Stimulated activated CD8-positive, alpha-beta memory T cell treated with anti-CD3 and anti-CD28 coated beads, Interleukin-4, amount 100 ng/mL, for 24 hours (primary cell): ENCODE measurements at places on chromosomes 1 and 21.

DNA sequence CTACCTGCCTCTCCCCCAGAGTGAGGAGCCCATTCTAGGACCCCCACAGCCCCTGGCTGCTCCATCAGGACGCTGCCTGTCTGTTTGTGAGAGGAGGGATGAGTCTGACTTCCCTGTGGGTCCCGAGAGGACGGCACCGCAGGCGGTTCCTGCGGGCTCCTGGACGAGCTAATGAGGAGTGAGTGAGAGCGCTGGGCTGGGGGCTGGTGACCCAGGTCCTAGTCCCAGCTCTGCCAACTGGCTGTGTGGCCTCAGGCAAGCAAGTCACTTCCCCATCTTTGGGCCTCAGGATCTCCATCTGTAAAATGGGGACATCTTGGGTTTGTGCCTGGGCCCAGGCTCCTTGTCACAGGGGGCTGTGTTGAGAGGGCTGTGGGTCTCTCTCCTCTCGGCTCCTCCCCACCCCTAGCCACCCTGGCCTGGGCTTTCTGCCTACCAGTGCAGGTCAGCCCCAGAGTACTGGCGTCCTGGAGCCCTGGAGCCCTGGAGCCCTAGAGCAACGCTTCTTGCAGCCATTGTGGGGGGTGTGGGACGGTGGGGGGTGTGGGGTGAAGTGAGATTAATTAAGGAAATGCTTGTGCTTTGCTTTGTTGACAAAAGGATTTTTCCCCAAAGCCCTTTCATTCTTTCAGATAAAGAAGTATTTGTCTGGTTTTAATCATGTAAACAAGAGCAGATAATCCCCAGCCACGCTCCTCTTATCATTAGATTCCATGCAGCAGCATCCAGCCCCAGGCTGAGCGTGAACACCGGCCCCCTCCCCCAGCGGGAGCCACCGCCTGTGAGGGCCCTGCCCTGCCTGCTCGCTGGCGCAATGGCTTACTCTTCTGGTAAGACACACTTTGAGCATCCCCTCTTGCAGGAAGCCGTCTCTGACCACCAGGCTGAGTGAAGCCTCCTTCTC lies 26.8 kb downstream of the SLC1A7 start:
- no peak for DNase-seq

GRCh38 chr1:182698971-182699370 lies 14.6 kb upstream of the RGS8 start:
- DNase-seq: no peak

DNA sequence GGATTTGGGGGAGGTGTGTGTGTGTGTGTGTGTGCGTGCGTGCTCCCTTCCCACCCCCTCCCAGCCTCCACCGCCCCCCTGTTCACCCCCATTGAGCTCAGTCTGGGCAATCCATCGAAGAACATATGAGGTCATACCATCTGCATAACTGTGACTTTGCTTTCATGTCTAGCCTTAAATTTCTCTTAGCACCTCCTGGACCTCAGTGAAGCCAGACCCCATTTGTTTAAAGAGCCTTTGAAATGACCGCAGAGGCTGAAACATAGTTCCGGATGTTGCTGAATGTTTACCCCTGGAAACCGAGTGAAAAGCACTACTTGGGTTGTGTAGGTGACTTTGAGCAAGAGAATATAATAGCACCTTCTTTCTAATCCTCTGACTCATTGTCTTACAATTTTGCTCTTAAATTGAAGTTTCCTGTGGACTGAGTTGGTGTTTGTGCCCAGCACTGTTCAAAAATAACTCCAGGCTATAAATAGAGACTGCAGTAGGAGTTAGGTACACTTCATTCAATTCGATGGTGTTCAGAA lies 75.4 kb downstream of the UBE4B start:
- DNase-seq: no peak

DNA sequence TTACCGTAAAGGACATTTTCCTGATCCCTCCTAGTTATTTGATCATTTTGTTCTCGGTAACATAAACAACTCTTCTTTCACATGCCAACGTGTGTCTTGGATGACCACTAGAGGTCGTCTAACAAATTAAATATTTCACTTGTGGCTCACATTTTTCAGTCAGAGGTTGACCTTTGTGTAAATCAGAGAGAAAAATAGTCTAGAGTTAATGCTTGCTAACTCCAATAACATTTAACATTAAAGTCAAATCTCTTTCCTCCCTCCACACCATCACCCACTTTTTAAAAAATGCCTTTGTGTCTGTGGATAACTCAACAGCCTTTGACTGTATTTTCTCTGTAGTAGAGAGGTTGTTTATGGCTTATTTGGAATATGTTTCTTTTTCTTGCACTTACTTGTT lies 220.5 kb upstream of the B3GALT2 start:
- no peak for DNase-seq

DNA sequence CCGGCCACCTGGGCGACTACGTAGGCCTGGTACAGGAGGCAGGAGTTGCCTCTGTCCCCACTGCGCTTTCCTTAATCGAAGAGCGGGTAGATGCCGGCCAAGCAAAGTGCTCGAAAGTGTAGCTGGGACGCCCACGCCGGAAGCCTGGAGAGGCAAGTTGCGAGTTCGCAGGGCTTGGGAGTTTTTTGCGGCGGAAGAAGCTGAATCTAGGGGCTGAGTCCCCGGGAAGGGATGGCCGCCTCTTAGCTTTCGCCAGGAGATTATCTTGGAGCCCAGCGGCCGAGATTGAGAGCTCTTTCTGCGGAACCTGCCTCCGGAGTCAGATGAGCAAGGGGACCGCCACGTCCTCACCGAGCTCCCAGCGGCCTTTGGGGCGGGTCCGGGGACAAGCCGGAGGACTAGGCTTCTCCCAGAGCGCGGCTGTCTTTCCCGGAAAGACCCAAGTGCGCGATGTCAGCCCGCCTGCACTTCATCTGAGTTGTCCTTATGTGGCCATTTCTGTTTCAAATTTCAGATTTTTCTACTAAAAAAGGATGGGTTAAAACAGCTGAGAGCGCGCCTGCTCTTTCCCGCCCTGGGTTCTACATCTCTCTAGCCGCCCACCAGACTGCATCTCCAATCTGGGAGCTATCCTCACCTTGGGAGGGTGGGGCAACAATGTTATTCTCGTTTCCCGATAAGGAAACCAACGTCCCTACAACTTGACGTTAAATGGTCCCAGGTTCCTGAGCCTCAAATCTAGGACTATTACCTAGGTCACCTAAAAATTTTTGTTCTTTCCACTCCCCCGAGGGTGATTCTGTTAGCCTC lies 12.4 kb upstream of the TBX15 start:
- no peak for DNase-seq

DNA sequence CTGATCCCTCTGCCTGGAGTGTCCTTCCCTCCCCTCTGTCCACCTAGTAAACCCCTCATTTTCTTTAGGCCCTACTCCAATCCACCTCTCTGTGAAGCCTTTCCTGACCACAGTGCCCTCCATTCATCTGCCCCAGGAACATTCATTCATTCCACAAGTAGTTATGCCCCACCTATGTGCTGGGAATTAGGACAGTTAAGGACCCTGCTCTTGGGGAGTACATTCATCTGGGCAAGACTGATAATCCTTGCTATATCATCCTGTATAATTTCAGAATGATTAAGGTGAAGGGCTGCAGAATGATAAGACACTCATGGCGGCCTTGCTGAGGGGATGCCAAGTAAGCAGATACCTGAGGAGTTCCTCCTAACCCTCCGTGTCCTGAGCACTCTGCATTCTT lies 10.3 kb upstream of the FAM20B start:
- no peak for DNase-seq

- DNase-seq: no peak
Measured at GRCh38 chr1:3024588-3024987, 3.3 kb downstream of the ACTRT2 start.

- DNase-seq: peak; percentile 50
Measured at GRCh38 chr1:152048416-152049009, 11.7 kb upstream of the S100A11 start.

DNA sequence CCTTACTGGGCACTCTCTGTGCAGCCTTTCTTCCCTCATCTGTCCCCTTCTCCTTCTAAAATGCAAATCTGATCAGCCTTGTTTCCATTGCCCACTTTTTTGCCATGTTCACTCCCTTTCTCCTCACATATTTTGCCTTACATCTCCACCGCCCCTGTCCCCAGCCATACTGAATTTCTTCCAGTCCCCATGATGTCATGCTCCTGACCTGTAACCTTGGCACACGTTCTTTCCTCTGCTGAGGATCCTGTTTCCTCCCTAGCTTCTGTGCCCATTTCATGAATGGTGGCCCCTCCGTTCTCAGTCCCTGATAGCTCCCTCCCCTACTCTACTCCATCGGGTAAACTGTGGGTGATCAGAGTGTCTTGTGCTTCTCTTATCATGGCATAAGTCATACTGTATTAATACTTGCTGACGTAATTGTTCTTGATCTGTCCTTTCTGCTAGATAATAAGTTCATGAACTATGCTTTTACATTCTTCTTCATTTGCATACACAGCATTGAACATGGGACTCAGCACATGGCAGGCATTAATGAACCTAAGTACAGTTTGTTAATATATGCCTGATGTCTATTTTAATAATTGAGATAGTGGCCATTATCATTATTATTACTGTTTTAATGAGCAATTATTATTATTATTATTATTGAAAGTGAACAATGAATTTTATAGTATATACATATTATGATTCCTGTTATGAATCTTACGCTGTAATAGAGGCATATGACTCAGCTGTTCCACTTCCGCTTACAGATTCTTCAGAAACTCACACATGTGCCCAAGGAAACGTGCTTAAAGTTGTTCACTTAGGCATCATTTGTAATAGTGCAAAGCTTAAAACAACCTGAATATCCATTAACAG lies 28.5 kb downstream of the MAP3K21 start:
- no peak for DNase-seq

- DNase-seq: no peak
Measured at GRCh38 chr1:5430911-5431697, 561.1 kb downstream of the NPHP4 start.

- no peak for DNase-seq
Measured at GRCh38 chr1:225631021-225631663, 21.8 kb downstream of the ENAH start.

DNA sequence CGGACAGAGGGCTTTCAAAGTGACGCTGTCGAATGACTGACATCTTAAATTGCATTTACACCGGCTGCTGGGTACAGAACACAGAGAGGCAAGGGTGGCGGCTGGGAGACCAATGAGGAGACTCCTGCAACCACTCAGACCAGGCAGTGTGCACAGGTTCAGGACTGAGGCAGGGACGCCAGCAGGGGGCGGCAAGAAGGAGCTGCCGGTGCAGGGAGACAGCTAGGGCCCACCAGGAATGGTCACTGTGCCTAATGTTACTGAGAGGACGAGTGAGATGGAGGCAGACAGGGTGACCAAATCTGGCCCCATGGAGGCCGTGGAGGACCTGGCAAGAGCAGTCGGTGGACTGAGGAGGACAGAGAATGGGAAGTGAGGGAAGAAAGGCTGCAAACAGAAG lies 23.5 kb downstream of the GLIS1 start:
- DNase-seq: no peak

- DNase-seq: no peak
Measured at GRCh38 chr1:70874063-70874462, 173.6 kb downstream of the PTGER3 start.

DNA sequence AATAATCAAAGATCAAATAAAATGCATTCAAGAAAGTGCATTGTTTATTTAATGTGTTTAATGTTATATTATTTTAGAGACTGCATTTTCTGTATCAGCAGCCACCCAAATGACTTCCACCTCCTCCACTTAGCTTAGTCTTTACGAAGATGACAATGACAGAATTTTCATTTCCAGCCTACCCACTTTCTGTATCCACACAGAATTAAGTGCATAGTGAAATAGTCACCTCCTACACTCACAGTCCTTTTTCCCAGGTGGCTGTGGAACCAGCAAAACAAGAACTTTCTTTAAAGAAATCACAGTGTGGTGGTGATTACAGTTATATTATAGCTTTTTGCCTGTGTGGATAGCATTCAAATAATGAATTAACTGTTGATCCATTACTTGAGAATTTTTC lies 66.2 kb upstream of the KCNK1 start:
- no peak for DNase-seq

- DNase-seq: no peak
Measured at GRCh38 chr21:17758683-17759082, 60.5 kb downstream of the C21orf91 start.

DNA sequence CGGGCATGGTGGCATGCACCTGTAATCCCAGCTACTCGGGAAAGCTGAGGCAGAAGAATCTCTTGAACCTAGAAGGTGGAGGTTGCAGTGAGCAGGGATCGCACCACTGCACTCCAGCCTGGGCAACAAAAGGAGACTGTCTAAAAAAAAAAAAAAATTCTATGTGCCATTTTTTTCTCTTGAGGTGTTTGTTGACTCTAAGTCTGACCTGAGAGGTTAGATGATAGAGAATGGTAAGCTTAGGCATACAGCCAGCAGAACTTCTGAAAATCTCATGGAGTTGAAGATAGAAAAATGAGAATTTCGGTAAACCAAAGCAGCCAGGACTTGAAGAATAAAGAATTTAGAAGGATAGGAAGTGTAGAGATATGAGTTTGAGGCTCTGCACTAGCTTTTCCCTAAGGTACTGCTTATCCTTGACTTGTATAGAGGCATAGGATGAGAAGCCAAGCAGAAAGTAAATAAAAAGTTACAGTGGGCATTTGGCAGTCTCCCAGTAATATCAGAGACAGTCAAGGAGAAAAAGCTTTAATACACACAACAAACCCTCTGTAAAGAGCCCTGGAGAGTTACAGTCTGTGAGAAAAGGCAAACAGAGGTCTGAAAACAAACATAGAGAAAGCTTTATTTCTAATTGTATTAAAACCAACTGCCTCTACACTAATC lies 24.3 kb downstream of the F13B start:
- DNase-seq: no peak

- no peak for DNase-seq
Measured at GRCh38 chr21:36478207-36478701, 1.7 kb downstream of the CLDN14 start.

DNA sequence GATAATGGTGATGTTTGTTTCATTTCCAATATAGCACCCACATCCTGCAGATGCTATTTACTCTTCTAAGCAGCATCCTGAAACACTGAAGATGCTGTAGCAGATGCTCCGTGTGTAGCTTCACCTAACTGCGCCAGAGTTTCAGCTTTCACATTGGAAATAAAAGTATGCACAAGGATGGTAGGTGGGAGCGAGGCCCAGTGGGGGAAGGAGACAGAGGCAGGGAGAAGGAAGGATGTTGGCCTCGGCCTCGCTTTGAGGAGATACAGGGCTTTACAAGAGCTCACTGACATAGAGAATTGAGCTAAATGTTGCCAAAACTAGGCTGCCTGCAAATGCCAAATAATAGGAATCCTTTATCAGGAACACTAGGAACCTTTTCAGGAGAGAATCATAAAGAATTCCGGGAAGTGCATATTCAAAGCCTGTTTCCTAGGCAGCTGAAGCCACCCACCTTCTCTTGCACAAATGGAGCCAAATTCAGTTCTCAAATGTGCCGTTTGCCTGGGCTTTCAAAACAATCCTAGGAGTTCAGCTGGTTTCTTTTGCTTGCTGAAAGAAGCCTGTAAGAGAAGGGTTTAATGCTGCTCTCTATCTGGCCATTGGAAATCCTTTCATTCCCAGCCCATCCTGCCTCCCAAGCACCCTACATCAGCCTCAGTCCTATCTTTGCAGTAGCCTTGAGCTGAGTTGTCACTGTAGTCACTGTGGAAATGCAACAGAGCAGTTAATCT lies 135.4 kb upstream of the ATP1B1 start:
- DNase-seq: no peak
